GM12865 (cell line): ENCODE measurements at places on chromosomes 12 and 14.

DNA sequence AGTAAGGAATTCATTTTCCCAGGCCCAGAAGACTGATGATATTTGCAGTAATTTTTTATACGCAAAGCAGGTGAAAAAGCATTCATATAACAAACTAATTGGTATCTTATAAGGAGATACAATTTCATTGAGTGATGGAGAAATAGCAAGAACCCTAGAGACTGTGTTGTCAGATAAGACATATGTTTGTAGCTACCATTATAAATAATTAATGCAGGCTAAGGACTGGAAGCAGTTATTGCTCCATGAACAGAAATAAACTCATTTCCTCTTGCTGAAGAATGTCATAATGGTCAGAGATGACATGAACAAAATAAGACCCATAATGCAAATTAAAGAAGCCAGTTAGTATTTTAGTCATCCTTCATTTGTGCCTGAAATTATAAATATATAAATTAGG, 1.5 kb downstream of the OR6C2 start:
- DNase-seq = no peak

GRCh38 chr14:91348845-91349465, 68.7 kb downstream of the CCDC88C start:
- peak; percentile 58 for DNase-seq

GRCh38 chr12:29733060-29733459, 50.7 kb downstream of the TMTC1 start:
- no peak for DNase-seq

DNA sequence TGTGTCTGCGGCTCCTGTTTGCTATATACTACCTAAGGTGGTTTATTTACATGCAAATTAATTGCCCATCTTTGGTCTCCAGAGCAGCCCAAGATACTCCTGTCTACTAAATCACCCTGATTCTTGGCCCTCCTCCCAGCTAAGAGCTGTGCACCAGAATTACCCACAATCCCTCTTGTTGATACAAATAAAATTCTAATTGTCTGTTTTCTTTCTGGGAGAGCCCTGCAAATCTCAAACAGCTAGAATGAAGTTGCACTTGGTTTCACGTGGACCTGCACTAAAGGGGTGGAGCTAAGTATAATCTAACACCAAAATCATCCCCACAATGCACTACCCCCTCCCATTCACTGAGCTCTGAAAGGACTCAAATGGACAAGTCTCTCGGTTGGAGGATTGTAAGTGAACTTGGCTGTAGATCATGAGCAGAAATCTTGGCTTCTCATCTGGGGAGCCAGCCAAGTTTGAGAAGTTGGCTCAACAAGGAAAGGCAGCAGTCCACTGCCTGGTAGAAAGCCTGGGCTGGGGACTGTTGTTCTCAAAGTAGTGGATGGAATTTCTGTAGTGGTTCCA, 6.6 kb downstream of the MAX start:
- DNase-seq = no peak

- DNase-seq = peak; percentile 39
Measured at GRCh38 chr14:65791191-65791981, 378.9 kb downstream of the FUT8 start.

DNA sequence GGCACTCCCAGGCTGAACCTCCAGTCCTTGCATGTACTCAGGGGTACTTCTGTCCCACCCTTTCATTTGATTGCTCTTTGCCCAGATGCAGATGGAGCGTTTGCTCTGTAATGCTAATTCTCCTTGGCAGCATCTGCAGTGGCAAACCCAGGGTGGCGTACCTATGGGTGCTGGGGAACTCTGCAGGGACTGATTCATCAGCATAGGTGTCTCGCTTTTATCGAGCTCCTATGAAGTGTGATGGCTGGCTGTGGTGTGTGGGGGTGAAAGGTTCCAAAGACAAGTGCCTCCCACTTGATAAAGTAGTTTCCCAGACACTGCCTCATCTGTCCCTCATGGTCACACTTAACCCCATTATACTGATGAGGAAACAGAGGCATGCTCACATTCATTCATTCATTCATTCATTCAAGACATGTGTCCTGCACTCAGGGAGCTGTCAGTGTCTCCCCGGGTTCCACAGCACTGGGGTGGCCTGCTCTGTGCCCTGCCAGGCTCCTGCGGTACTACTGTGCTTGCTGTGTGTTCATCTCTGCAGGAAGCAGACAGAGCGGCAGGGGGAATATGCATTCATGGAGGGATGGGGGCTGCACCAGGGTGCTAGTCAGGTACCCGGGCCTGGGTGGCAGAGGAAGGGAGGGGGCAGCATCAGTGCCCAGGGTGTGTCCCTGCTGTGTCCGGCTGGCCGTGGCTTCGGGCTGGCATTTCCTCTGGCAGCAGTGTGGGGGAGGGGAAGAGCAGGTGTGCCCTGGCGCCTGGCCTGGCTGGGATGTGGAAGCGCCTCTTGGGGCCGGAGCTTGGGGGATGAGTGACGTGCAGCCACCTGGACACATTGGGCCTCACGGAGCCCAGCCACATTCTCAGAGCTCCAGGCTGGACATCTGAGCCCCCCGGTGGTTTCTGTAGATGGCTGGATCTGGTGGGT, 110.9 kb downstream of the TSPAN9 start:
- DNase-seq = no peak

- DNase-seq = no peak
Measured at GRCh38 chr12:58387199-58387598, 445.8 kb downstream of the ATP23 start.

DNA sequence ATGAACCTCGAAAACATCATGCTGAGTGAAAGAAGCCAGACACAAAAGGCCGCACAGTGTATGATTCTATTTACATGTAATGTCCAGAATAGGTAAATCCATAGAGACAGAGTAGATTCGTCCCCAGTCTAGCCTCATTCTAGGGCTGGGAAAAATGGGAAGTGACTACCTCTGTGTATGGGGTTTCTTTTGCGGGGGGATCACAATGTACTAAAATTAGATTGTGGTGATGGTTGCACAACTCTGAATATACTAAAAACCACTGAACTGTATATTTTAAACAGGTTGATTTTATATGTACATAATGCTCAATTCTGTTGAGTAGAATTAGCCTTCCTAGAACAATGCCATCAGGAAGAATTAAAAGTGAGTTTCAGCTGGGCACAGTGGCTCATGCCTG, 6.3 kb upstream of the RILPL2 start:
- no peak for DNase-seq

GRCh38 chr12:13095266-13095995, 8.0 kb downstream of the GSG1 start:
- no peak for DNase-seq

- DNase-seq = no peak
Measured at GRCh38 chr12:100797246-100797645, 2.7 kb downstream of the ANO4 start.

- DNase-seq = no peak
Measured at GRCh38 chr12:105616971-105617540, 286.6 kb downstream of the C12orf75 start.

GRCh38 chr12:11496157-11496851, 100.9 kb upstream of the PRB2 start:
- no peak for DNase-seq

DNA sequence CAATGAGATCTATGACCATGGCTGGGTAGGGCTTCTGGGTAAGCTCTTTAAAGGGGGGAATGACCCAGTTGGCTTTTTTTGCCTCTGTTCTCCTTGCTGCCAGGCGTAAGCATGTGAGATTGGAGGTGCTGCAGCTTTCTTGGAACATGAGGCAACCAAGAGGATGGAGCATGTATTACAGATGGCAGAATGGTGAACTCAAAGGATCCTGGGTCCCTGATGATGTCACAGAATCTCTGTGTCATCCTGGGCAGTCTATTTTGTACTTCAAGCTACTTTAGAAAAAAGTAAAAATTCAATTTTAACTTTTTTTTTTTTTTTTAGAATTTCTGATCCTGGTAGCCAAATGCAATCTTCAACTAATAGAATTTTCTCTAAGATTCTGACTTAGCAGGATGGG, 8.0 kb downstream of the KRT82 start:
- DNase-seq = no peak

- DNase-seq = no peak
Measured at GRCh38 chr14:104770072-104770579, 17.2 kb downstream of the SIVA1 start.
